ENCODE measurements at places on chromosomes 3 and 15. TPM values are rescaled to one million over a fixed set of nuclear protein-coding genes. Genes with fewer than 3 reads are reported as not detected.

- peaks cover 57% of the 10 kb centered on the region for H3K27me3 ChIP-seq
- no peaks in the 10 kb centered on the region for H3K36me3 ChIP-seq
- H3K4me1 ChIP-seq: no peaks in the 10 kb centered on the region
- no peak overlapping the region for H3K4me3 ChIP-seq
- no peak for DNase-seq
Measured at GRCh38 chr3:134287512-134287911, 36.9 kb upstream of the RYK start.

DNA sequence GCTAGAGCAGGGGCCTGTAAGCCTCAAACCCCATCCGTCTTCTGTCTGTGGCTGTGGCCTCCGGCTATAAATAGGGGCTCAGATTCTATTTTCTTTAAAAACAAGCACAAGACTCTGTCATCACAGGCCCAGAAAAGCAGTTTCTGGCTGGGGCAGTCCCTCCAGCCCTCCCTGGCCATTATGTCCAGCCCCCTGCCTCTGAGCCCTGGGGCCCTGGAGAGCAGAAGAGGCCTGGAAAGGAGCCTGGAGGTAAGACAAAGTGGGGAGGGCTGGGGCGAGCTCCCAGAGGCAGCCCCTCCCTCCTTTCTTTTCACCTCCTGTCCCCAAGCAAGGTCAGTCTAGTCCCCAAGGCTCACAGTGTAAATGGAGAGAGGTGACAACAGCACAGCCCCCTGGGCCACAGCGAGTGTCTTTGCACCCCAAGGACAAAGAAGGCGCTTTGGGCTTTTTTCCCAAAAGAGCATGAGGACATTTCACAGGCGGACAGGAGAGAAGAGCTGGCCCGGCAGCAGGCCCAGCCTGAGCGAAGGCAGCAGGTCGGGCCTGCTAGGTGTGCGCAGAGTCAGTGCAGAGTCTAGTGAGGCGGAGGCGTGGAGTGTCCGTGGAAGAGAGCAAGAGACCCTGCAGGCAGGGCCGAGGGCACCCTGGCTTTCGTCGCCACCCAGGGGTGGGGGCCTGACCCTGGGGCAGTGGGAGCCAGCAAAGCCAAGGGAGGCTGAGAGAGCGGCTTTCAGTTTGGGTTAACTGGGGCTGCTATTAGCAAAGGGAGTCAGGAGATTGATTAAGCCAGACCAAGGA is 188.3 kb downstream of the TBC1D2B start:
- no peaks in the 10 kb centered on the region for H3K4me1 ChIP-seq
- no peaks in the 10 kb centered on the region for H3K36me3 ChIP-seq
- no peaks in the 10 kb centered on the region for H3K27me3 ChIP-seq
- H3K27ac ChIP-seq: no peak overlapping the region
- no peak for DNase-seq
- no peak overlapping the region for H3K4me3 ChIP-seq

DNA sequence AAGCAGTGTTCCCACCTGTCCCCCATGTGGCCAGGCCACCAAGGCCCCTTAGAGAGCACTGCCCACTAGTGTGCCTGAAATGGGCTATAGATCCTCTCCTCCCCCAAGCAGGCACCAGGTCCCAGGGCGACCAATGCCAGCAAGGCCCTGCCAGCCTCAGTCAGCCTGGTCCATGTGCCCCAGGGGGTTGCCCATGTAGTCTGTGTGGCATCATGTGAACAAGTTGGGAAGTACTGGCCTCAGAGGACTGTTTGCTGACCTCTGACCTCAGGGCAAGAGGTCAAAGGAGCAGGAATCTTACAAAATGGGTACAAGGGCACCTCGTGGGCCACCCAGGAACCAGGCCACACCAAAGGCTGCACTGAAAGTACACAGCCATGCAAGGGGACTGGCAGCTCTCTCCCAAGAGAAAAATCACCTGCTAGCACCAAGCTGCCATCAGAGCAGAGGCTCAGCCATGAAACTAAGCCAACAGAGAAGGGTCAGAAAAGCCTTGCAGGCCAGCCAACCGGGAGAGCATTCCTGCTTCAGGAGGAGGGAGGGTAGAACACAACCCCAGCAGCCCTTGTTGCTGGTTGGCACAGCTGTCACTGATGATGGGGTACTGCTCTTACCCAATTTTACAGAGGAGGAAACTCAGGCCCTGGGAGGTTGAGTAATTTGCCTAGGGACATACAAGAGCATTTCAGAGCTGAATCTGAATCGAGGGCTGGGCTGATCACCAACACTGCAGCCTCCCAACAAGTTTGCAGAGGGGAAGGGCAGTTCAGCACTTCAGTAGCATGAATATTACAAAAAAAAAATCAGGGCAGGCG is 5.2 kb upstream of the FURIN start:
- peaks cover 52% of the 10 kb centered on the region for H3K4me1 ChIP-seq
- no peaks in the 10 kb centered on the region for H3K27me3 ChIP-seq
- no peaks in the 10 kb centered on the region for H3K36me3 ChIP-seq
- H3K4me3 ChIP-seq: no peak overlapping the region

Gene SCAMP5
- total RNA-seq: 2.0 TPM

DNA sequence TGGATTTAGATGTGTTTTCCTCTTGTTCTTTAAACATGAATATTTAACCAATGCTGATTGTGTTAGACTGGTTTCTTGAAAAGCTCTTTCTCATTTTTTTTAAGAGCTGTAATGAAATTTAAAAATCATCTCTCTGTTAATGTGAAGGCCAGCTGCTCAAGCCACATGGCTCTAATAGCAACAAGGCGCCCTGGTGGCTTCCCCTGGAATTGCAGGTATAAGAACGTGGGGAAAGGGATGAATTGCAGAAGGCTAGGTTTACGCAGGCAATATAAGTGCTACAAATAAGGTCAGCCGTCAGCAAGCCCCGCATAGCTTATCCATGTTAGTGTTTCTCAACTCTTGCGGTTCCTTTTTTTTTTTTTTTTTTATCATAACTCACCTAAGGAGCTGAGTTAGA is 108.5 kb downstream of the SAMMSON start:
- H3K27ac ChIP-seq: no peak overlapping the region
- DNase-seq: peak; percentile 7
- H3K27me3 ChIP-seq: peaks cover 3% of the 10 kb centered on the region
- H3K36me3 ChIP-seq: no peaks in the 10 kb centered on the region
- no peak overlapping the region for H3K4me3 ChIP-seq

DNA sequence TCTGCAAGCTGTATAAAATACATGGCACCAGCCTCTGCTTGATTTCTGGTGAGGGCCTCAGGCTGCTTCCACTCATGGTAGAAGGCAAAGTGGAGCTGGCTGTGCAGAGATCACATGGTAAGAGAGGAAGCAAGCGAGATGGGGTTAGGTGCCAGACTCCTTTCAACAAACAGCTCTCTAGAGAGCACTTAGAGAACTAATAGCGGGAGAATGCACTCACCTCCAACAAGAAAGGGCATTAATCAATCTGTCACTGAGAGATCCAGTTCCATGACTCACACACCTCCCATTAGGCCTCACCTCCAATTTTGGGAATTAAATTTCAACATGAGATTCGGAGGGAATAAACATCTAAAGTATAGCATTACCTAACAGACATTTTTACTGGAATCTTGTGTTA is 644.1 kb upstream of the ARRDC4 start:
- no peak for DNase-seq
- no peak overlapping the region for H3K4me3 ChIP-seq
- H3K27ac ChIP-seq: no peak overlapping the region
- H3K36me3 ChIP-seq: no peaks in the 10 kb centered on the region

GRCh38 chr15:42171795-42172194 is 15.4 kb upstream of the PLA2G4F start:
- peaks cover 21% of the 10 kb centered on the region for H3K4me1 ChIP-seq
- H3K27ac ChIP-seq: peak overlapping the region; percentile 31
- H3K27me3 ChIP-seq: no peaks in the 10 kb centered on the region
- no peak for DNase-seq

Gene PLIN1
- total RNA-seq: not detected

Gene SELENOK
- total RNA-seq: 39.8 TPM

- H3K27ac ChIP-seq: no peak overlapping the region
- no peak overlapping the region for H3K4me3 ChIP-seq
- peaks cover 23% of the 10 kb centered on the region for H3K36me3 ChIP-seq
- no peaks in the 10 kb centered on the region for H3K27me3 ChIP-seq
- no peak for DNase-seq
- peaks cover 18% of the 10 kb centered on the region for H3K4me1 ChIP-seq
Measured at GRCh38 chr15:101620671-101621070, 31.5 kb downstream of the TM2D3 start.

Gene STRA6
- not detected for total RNA-seq

DNA sequence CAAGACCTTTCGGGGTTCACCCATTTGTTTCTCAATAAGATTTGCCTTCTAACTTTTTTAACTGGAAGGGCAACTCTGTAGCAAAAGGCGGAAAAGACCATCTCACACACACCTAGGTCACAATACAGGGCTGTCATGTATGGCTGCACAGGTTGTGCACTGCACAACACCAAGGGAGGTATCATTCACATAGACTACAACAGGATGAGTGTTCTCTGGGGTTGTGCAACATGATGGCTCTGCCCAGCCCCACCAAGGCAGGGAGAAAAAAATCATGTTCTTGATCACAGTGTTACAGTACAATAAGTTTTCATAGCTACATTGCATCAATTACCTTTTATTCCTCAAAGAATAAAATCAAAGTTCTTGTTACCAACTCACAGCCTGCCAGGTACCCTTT is 52.8 kb downstream of the ANXA2 start:
- H3K27me3 ChIP-seq: no peaks in the 10 kb centered on the region
- peaks cover 28% of the 10 kb centered on the region for H3K36me3 ChIP-seq
- no peak for DNase-seq

- peaks cover 13% of the 10 kb centered on the region for H3K36me3 ChIP-seq
- DNase-seq: no peak
- H3K4me1 ChIP-seq: no peaks in the 10 kb centered on the region
- H3K4me3 ChIP-seq: no peak overlapping the region
- H3K27me3 ChIP-seq: no peaks in the 10 kb centered on the region
Measured at GRCh38 chr3:179687967-179688535, 35.2 kb downstream of the USP13 start.

- H3K27me3 ChIP-seq: no peaks in the 10 kb centered on the region
- DNase-seq: no peak
- H3K36me3 ChIP-seq: no peaks in the 10 kb centered on the region
- H3K4me1 ChIP-seq: no peaks in the 10 kb centered on the region
- no peak overlapping the region for H3K4me3 ChIP-seq
Measured at GRCh38 chr3:118682921-118683320, 351.7 kb downstream of the IGSF11 start.

Gene PPP1R14D
- not detected for total RNA-seq

GRCh38 chr15:39195961-39196486 is 384.9 kb upstream of the THBS1 start:
- H3K4me3 ChIP-seq: no peak overlapping the region
- no peak overlapping the region for H3K27ac ChIP-seq
- H3K27me3 ChIP-seq: peaks cover 9% of the 10 kb centered on the region
- H3K36me3 ChIP-seq: no peaks in the 10 kb centered on the region
- DNase-seq: no peak

Gene CYP1A1
- total RNA-seq: 2.9 TPM

- H3K27ac ChIP-seq: no peak overlapping the region
- no peak for DNase-seq
- no peaks in the 10 kb centered on the region for H3K36me3 ChIP-seq
- H3K4me1 ChIP-seq: no peaks in the 10 kb centered on the region
- peaks cover 57% of the 10 kb centered on the region for H3K27me3 ChIP-seq
- H3K4me3 ChIP-seq: no peak overlapping the region
Measured at GRCh38 chr15:61155741-61156700, 73.1 kb downstream of the RORA start.

DNA sequence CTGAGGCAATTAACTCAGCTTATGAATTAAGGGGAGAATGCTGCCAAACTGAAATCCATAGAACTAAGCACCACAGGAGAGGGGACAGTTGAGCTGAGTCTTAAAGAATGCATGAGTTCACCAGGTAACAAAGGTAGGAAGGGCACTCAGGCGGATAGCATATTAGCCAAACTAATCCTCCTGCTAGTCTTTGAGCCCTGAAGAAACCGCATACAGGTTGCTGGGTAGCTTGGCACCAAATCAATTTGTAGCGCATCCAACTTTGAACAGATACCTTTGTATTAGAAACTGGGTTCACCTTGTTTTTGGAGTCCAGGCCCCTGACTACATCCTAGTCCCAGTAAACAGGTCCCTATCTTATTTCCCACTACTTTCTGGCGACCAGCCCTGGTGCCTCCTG is 93.7 kb downstream of the FRMD4B start:
- no peaks in the 10 kb centered on the region for H3K27me3 ChIP-seq
- H3K4me3 ChIP-seq: no peak overlapping the region
- no peak overlapping the region for H3K27ac ChIP-seq
